Hepatocyte (in vitro differentiated cells): ENCODE measurements at places on chromosomes 7 and 10.

GRCh38 chr7:74372511-74373111 lies 81.1 kb upstream of the GTF2IRD1 start:
- peak; percentile 38 for DNase-seq

- no peak for DNase-seq
Observed at GRCh38 chr10:17006631-17007417, 122.8 kb downstream of the CUBN start.

DNA sequence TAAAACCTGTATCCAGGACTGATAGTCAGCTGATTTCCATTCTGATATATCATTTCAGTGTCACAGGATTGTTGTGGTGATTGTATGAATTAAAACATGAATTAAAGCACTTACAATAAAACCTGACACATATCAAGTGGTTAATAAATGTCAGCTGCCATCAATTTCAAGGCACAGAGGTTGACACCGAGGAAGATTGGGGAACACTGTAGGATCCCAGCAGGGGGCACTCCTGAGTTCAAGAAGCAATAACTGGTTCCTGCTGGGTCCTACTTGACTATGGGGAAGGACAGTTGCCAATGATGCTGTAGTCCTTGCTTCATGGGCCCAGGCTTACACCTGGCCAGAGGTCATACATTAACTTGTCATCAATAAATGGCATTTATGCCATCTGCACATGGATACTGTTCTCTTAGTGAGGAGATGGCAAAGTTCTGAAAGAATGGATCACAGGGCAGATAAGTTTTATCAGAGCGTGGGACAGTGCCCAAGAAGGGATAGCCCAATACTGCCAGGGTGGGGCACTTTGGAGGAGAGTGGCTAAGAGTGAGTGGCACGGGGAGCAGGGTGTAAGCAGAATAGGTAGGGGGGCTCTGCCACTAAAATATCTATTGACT lies 24.1 kb downstream of the FZD1 start:
- DNase-seq = peak; percentile 68

GRCh38 chr10:43815181-43815885 lies 166.7 kb upstream of the ZNF32 start:
- no peak for DNase-seq

DNA sequence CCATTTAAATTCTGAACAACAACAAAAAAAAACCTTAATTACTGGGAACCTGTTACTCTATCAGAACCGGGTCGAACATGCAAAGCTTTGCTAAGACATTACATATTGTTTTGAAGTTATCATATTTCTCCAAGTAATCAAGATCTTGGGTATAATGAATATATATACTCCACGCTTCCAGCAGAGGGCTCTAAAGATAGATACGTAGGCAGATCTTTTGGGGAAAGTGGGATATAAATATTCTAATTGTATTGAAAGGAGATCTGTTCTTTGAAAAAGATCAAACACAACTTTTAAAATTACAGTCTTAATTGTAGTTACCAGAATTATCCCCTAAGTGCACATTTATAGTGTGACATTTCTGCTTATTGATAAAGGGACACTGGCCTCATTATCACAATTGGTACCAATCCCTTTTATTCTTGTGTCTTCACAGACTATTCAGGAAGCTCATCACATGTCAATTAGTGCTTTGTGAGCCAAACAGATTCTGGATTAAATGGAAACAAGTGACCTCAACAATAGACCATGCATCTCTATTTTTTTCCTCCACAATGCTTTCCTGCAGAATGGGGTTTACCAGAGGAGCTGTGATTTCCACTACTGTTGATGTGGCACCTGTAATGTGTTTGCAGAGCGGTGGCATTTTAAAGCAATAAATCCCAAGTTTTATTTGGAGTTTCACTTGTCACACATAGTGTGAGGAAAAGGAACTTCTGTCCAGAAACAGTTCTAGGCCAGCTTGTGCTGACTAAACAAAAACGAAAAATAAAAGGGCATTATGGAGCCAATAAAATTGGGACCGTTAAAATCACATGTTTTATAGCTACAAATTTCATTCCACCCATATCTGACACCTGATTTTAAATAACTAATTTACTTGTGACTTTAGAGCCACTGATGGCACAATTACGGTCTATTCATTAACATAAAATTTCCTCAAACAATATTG lies 122.4 kb downstream of the CTTNBP2 start:
- peak; percentile 54 for DNase-seq

DNA sequence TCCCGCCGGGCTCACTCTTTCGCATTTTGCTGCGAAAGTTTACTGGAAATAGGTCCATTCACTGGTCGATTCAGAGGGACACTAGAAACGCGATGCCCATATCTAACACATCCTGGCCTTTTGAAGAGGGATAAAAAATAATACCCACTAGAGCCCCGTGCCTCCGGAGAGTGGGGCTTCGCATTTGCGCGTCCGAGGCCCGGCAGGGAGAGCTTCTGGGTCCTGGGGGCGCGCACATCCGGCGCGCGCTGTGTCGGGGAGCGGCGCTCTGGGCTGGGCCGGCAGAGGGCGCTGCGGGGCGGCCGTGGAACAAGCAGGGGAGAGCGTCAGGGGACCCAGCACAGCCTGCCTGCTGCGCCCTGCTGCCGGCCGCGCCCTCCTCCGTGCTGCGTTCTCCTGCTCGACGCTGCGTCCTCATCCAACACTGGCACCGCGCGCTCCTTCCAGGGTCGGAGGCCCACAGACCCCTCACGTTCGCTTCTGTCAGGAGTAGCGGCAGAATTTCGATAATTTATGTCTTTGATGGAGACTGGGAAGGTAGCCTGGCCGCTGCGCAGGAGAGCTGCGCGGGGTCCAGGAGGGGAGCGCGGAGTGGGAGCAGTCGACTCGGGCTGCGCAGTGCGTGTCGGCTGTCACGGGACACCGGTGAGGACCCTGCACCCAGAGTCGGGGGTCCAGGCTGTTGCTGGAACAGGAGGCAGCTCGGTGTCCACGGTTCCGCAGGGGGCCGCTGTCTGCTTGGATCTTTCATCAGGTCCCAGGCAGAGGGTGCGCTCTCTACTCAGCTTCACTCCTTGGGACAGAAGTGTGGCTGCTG lies 41.5 kb upstream of the ZNF32 start:
- peak; percentile 91 for DNase-seq

DNA sequence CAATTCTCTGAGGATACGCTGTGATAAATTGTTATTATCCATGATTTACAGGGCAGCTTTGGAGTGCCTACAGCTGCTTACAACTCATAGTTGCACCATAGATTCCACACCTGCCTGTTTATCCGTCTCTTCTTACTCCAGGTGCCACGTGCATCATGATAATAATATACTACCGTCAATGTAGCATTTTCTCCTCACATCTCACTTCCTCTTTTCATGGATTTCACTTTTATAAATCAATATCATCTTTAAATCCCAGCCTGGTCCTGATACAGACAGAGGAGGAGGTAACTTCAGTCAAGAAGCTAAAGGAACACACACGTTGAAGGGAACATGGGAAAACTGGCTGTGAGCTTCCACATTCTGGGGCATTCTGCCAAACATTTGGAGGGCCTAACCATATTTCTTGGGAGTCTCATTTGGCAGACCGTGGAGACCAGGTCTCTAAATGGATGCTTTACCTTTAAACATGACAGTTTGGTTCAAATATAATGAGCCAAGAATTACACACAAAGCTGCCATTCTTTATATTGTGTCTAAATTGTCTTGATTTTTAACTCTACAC lies 2.4 kb downstream of the CH25H start:
- no peak for DNase-seq

DNA sequence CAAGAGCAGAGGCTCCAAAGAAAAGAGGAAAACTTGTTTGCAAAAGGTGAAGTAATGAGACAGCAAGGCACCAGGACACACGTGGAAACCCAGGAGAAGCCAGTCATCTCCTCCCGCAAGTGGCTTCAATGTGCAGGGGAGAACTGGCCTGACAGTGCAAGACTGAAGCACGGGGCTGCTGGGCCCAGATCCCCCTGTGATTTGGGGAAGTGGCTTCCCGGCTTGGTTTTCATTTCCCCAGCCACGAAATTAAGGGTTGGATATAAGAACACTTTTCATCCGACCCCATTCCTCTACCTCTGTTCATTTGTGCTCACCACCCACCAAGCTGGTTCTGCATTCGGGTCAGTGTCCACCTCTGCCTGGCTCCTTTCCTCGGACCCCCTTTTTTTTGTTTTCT lies 306.4 kb downstream of the FGFR2 start:
- no peak for DNase-seq
